H54 (cell line): ENCODE measurements at places on chromosomes 16 and 17.

DNA sequence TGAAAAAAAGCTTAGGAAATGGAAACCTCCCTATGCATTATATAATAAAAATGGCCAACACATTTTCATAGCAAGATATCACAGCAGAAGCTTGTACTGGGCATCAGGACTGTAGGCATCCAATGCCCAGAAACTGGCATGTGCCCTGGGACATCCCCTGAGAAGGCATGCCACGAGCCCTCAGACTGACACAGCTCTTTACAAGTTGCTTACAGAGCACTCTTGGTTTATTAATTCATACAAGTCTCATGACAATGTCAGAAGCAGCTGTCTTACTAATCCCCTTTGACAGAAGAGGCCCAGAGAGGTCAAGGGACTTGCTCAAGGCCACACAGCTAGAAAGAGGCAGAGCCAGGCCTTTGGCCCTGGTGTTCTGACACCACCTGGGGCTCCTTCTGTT, 5.6 kb upstream of the CCL2 start:
- no peak for DNase-seq

GRCh38 chr16:81500833-81501521, 56.4 kb downstream of the CMIP start:
- no peak for DNase-seq

- no peak for DNase-seq
Measured at GRCh38 chr16:79634298-79634697, 33.8 kb upstream of the MAF start.

DNA sequence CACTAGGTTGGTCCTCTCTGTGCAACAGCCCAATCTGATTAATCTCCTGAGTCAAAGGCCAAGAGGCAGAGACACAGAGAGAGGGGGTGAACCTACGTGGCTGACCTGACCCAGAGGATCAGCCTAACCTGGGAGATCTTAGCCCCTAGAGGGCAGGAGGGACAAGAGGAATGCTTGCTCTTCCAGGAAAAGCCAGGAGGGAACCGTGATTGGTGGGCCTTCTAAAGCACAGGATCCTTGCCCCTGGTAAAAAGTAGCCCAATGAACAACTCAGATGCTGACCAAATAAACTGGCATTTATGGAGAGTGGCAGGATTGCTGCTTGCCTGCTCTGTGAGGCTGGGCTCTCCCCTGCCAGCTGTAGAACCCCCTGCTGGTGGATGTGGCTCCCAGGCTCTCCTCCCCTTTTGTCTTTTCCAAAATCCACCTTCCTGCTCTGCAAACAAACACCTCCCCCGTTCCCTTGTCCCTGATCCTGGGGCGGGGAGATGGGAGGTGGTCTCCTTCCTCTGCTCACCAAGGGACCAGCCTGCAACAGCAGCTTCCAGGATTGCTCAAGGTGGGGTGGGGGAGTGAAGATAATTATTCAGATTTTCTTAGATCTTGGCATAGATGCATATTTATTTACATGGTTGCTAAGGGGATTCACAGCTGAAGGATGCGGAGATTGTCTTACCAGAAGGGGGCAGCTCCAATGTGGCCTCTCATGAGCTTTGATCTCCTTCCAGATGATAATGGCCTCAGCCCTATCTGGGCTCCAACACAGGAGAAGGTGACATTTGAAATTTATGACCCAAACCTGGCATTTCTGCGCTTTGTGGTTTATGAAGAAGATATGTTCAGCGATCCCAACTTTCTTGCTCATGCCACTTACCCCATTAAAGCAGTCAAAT, 71.9 kb downstream of the SDR42E1 start:
- no peak for DNase-seq

DNA sequence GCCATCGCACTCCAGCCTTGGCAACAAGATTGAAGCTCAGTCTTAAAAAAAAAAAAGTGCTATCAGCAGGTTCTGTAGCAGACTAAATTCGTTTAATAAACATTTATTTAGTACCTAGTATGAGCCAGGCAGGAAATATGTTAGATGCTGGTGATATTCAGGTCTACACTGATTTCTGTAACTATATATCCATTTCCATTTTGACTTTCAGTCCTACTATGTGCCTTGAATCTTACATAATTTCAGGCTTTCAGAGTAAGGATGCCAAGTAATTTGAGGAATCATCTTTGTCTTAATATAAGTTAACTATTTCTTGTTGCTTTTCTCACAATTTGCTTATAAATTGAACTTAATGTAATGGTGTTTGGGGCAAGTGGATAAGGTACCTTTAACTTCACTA, 46.2 kb downstream of the CDK12 start:
- no peak for DNase-seq
